ENCODE measurements at places on chromosomes 7 and 10.
A peak's percentile ranks its signal among the peaks of the same experiment; 100 is the strongest.

GRCh38 chr10:16363741-16364140 lies 73.1 kb upstream of the PTER start:
- DNase-seq = no peak

DNA sequence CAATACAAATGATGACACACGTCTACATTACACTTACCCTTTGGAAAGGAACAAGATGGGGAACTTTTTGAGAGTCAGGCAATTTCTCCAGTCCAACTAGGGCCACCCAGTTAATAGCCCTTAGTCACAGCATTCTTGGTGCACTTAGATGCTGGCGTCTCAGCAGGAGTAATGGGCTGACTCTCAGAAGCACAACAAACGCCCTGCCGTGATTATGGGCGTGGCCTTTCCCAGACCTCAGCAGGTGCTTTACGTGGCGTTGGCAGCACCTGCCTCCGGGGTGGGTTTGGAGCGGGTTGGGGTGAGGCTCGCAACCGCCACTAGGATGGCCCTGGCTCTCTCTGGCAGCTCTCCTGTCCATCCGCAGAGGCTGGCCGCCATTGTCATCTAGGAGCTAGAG lies 147.6 kb upstream of the SHH start:
- no peak for DNase-seq

GRCh38 chr7:52107355-52107754 lies 790.7 kb upstream of the COBL start:
- no peak for DNase-seq

GRCh38 chr10:28807760-28808613 lies 130.7 kb downstream of the BAMBI start:
- no peak for DNase-seq

DNA sequence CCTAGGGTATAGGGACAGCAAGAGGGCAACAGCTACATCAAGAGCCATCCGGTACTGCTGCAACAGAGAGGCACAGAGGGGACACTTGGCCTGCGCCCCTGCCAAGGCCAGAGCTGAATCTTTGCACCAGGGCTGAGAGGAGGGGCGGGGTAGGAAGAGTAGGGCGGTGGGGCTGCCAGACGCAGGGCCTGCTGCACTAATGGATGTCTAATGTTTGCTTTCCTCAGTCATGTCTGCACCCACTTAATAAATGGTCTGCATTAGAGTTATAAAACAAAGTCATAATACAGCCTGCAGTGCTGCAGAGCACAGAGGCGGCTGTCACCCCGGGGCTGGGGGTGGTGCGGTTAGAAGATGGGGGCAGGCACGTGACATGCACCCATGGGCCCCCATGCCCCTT lies 42.2 kb upstream of the SLC29A3 start:
- no peak for DNase-seq

GRCh38 chr10:63206576-63206975 lies 73.4 kb downstream of the NRBF2 start:
- no peak for DNase-seq

GRCh38 chr7:96837593-96837992 lies 127.9 kb upstream of the SEM1 start:
- no peak for DNase-seq

- no peak for DNase-seq
These were observed 71.5 kb upstream of the ANLN start for GRCh38 chr7:36318116-36318515.

- DNase-seq = no peak
These were observed 41.2 kb downstream of the PARD3 start for GRCh38 chr10:34773636-34774630.

GRCh38 chr7:35799846-35800717 lies 775 bp upstream of the SEPTIN7 start:
- peak; percentile 80 for DNase-seq

DNA sequence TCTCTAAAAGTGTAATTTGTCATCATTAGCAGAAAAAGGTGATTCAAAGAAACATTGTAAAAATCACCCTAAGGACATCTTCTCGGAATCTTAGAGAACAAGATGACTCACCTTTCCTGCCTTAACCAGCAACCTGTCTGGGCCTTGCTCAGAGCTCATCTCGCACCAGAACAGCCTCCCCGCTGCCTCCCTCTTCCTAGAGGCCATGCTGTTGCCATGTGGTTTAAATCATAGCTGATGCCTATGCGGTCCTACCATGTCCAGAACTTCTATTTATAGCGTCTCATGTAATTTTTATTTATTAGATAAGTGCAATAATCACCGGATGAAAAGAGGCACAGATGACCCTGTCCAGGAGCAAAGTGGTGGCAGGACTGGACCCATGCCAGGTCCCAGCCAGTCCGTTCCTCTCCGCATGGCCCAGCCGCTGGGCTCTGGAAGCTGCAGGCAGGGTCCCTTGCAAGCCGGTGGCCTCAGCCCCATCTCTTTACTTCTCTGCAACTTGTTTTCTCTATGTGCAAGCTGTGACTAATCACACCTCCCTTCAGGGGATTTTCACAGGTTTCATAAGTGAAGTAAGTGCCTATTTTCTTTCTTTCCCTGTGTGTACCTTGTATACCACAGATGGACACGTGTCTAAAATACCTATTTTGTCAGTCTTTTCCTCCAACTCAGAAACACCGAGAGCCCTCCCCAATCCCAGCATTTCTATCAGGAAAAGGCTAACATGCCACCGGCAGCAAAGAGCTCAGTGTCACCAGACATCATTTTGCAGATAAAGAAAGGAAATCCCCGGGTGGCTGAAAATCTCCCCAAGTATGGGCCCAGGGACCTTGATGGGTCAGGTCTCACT lies 27.1 kb downstream of the KLF6 start:
- no peak for DNase-seq

DNA sequence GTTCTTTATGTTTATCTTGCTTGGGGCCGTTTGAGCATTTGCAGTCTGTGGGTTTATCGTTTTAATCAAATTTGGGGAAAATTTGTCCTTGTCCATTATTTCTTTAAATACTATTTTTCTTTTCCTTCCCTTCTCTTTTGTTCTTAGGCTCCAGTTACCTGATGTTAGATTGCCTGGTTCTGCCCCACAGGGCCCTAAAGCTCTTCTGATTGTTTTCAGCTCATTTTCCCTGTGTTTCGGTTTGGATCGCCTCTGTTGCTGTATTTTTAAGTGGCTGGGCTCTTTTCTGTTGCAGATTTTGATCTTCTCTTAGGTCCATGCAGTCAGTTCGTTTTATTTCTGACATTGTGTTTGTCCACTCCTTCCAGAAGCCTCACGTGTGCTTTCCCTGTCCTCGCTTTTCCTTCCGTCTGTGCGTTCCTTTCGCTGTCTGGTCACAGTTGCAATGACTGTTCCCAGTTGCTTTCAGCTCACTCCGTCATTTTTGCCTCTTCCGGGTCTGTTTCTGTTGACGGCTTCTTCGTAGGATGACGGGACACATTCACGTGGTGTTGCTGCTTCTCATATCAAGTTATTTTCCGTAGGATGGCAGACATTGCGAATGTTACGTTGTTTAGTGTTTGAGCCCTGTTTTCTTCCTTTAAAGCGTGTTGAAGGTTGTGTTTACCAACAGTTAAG lies 111.4 kb downstream of the INPP5A start:
- no peak for DNase-seq

- DNase-seq = no peak
These were observed 10.3 kb upstream of the OGDH start for GRCh38 chr7:44595934-44596635.

- DNase-seq = no peak
These were observed 150.4 kb downstream of the WDR37 start for GRCh38 chr10:1206601-1207000.

GRCh38 chr10:104472957-104473745 lies 119.5 kb downstream of the CFAP58 start:
- no peak for DNase-seq

GRCh38 chr7:114979388-114979787 lies 57.5 kb downstream of the MDFIC start:
- no peak for DNase-seq

GRCh38 chr10:125953778-125954385 lies 57.5 kb downstream of the FANK1 start:
- no peak for DNase-seq

DNA sequence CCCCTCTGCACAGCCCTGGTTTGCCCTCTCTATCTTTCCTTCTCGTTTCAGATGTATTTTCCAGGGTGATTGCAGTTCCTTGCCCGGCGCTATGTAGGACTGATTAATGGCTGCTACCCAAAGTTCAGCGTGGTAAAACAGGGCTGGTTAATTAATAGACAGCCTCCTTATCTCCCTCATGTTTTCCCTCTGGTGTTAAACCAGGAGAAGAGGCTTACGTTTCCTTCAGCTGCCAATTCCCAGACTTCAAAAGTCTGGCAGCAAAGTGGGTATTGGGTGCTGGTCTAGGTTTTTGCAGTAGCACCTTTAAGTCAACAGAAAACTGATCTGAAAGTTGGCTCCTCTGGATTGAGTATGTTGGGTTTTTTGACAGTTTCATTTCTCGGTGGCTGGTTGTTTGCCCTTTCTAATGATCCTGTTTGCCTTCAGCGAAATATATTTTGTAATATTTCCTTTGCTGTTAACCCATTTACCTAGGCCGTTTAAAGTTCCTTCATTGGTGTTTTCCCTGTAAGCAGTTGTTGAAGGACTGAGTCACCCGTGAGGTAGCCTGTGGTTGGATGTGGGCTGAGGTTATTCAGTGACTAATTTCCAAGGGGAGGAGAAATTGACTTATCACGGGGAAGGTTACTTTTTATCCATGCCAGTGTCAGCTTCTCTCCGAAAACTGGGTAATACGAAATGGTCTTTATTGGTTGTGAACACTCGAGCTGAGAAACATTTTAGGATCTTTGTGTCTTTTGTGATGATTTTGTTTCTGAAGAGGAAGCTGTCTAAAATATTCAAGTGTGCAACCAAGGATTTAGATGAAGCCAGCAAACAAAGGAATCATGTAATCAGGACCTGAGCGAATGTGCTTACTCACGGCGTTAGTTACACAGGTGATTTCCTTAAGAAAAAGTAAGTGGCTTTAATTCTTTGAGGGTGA lies 257.2 kb downstream of the KIAA1217 start:
- peak; percentile 31 for DNase-seq

DNA sequence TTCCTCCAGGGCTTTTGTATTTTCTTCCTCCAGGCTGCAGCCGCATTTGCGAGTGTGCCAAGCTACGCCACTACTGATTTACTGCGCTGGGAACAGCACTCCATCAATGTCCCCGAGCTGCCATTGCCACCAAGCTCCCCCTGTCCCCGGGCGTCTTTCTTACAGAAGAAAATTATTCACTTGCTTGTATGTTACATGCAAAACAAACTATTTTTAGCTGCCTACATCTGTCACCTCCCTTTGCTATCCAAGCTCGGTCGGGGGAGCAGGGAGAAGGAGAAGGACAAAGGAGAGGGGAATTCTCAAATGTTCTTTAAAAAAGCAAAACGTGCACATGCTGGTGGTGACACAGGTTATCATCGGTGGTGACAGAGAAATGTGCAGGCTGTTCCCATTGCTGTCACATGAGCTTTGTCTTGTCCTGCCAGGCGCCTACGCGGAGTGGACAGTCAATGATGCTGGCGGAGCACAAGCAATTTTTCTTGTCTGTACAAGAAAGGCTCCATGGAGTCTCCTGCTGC lies 93.1 kb downstream of the ADARB2 start:
- no peak for DNase-seq

DNA sequence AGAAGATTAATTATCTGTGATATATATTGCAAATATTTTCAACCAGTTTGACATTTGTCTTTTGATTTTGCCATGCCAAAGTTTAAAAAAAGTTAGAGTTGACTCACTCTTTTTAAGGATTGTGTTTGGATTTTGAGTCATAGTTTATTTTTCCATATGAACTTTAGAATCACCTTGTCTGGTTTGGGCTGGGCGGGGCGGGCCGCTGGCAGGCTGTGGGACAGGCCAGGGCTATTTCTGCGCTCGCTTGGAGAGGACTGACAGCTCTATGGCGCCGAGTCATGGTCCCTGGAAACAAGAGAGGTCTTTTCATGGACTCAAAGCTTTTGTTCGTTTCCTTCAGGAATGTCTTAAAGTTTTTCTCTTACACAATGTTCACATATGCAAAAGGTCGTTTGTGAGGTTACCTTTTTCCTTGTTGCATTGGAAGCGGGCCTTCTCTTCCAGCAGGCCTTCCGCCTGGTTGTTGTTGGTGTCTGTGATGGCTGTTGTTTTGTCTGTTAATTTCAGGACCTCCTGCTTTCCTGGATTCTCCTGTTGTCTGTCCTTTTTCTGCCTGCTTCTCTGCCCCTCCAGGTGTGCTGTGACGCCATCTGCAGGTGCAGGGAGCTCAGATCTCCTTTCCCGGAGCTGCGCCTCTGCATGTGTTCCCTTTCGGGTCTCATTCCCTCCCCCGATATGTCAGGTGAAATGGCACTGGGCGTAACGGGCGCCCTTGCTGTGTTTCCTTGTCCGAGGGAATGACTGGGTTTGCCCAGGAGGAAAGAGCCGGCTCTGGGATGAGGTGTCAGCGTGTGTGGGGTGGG lies 53.8 kb downstream of the INPP5A start:
- DNase-seq = no peak

GRCh38 chr10:106593876-106594275 lies 570.6 kb downstream of the SORCS1 start:
- DNase-seq = no peak

DNA sequence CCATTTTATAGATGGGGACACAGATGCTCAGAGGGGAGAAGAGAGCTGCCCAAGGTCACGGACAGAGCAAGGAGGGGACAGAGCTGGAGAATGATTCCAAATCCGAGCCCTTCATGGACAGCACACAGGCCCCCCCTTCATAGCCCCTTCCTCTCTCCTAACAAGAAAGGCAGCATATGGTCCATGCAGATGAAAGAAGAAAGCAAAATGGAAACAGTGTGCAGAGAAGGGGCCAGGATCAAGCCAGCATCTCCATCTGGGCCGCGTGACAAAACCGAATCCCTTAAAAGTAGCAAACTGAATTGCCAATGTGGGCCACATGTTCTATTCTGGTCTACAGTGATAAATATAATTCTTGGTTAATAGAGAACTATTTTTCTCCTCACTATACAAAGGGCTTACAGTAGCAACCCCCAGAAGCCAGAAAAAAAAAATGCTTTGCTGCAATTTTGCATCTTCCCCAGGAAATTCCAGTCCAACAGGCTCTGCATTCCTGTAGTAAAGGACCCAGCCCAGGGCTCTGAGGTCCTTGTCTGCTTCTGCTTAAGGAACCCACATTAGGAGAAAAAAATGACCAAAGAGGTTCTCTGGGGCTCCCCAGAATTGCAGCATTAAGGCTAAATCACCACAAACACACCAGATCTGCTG lies 7.8 kb downstream of the CPXM2 start:
- DNase-seq = no peak

DNA sequence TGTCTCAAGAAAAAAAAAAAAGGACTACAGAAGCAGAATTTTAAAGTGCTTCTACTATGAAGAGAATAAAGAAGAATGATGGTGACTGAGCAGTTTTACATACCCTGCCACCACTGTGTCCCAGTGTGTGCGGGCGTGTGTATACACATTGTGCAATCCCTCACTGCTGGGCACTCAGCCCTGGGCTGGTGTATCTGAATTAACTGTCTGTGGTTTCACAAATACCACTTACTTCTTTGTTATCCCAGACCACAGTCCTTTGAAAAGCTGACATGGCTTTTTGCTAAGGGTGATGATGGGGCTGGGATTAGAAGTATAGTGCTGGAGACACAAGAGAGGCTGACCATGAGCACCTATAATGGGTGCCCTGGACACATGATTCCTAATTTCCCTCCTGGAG lies 21.1 kb upstream of the TRPV6 start:
- DNase-seq = no peak

- DNase-seq = peak; percentile 14
These were observed at the start of gene PRTFDC1 for GRCh38 chr10:24952143-24952706. Gene PRTFDC1 (minus strand): TSS chr10:24952606. CDS start chr10:24952575, 31 bp downstream.

- DNase-seq = no peak
These were observed 62.9 kb downstream of the SLC29A4 start for GRCh38 chr7:5345671-5346070.

- no peak for DNase-seq
These were observed 270.7 kb downstream of the ABCA13 start for GRCh38 chr7:48441848-48442492.
